ENCODE measurements at places on chromosomes 6 and 20. TPM values are rescaled to one million over a fixed set of nuclear protein-coding genes. Genes with fewer than 3 reads are reported as not detected.

DNA sequence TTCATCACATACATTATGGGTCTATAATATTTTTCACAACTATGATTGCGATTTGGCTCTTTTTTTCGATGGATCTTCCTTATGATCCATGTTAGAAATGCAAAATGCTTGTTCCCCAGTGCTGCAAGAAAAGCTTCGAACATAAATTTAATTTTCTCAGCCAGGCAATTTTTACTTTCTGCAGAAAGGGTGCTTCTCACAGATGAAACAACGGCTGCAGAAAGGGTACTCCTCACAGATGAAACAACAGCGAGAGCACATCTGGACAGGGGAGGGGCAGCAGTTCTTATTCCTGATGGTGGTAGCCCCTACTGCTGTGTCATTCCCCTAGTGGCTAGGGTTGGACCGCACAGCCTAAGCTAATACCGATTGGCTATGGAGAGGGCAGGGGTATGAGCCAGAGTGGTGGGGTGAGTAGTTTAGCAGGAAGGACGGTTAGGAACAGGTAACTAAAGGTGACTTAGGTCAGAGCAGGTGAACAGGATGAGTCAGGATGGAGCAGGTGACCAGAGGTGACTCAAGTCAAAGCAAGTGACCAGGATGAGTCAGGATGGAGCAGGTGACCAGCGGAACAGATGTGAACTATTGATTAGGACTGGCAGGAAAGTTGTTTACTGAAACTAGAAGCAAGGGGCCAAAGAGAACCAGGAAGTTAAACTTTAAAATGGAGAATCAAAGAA, 13.4 kb upstream of the TREML4 start:
- no peak overlapping the region for H3K27ac ChIP-seq
- no peaks in the 10 kb centered on the region for H3K4me1 ChIP-seq
- peaks cover 3% of the 10 kb centered on the region for H3K36me3 ChIP-seq

Gene BCL2L1
- 74.3 TPM for total RNA-seq

Gene SOD2
- 91.9 TPM for total RNA-seq

DNA sequence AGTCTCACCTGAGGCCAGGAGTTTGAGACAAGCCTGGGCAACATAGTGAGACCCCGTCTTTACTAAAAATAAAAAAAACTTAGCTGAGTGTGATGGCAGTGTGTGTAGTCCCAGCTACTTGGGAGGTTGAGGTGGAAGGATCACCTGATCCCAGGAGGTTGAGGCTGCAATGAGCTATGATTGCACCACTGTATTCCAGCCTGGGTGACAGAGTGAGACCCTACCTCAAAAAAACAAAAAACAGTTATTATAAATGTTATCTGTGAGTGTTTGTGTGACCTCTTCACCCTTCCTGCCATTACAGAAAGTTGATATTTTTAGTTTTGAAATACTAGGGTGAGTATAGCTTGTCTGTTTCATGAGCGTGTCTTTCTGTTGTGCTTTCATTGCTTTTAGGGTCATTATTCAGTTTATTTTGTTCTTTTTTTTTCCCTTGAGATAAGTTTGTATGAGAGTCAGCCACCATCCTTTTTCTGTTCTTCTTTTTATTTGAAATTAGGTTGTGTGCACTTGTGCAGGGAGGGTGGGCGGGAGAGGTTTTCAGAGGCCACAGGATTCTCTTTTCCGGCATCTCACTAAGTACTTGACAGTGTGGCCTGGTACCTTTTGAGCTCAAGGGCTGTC, 26.2 kb downstream of the CDYL start:
- no peaks in the 10 kb centered on the region for H3K27me3 ChIP-seq
- H3K27ac ChIP-seq = no peak overlapping the region
- DNase-seq = no peak
- no peak overlapping the region for H3K4me3 ChIP-seq
- H3K36me3 ChIP-seq = peaks cover 9% of the 10 kb centered on the region

- H3K27ac ChIP-seq = no peak overlapping the region
- no peak overlapping the region for H3K4me3 ChIP-seq
- peaks cover 3% of the 10 kb centered on the region for H3K27me3 ChIP-seq
- H3K36me3 ChIP-seq = no peaks in the 10 kb centered on the region
Measured at GRCh38 chr6:16003197-16003491, 125.7 kb upstream of the MYLIP start.

GRCh38 chr6:129104560-129104959, 221.6 kb downstream of the LAMA2 start:
- H3K27ac ChIP-seq = no peak overlapping the region
- H3K27me3 ChIP-seq = no peaks in the 10 kb centered on the region
- H3K4me3 ChIP-seq = no peak overlapping the region
- no peak for DNase-seq

Gene LEMD2
- total RNA-seq = 71.1 TPM

GRCh38 chr6:39072830-39073229, 24.2 kb downstream of the GLP1R start:
- H3K36me3 ChIP-seq = no peaks in the 10 kb centered on the region
- peaks cover 8% of the 10 kb centered on the region for H3K27me3 ChIP-seq
- H3K4me1 ChIP-seq = peaks cover 13% of the 10 kb centered on the region
- H3K27ac ChIP-seq = no peak overlapping the region

Gene GSTA2
- not detected for total RNA-seq

DNA sequence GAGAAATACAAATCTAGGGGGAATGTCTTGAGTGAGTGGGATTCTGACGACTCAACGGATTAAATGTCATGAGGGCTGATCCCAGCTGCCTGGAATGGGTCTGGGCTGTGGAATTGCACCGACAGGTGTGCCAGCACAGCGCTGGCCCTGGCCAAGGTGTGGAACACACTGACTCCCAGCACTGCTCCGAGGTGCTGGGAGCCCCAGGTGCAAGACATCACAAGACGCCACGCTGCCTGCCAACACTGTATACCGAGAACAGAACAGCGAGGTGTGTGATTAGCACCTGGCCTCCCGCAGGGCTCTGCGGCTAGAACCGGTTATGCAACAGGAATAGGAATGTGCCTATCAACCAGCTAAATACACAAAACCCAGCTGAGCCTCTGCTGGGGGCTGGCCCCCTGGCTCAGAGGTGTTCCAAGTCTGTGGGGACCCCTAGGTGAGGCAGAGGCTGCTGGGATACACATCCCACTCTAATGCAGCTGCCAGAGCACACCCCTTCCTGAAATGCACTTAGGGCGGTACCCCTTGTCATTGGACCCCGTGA, 24.8 kb upstream of the APMAP start:
- H3K4me3 ChIP-seq = no peak overlapping the region
- H3K27ac ChIP-seq = no peak overlapping the region
- DNase-seq = no peak
- no peaks in the 10 kb centered on the region for H3K4me1 ChIP-seq
- H3K36me3 ChIP-seq = no peaks in the 10 kb centered on the region

Gene LZTS3
- 11.0 TPM for total RNA-seq

DNA sequence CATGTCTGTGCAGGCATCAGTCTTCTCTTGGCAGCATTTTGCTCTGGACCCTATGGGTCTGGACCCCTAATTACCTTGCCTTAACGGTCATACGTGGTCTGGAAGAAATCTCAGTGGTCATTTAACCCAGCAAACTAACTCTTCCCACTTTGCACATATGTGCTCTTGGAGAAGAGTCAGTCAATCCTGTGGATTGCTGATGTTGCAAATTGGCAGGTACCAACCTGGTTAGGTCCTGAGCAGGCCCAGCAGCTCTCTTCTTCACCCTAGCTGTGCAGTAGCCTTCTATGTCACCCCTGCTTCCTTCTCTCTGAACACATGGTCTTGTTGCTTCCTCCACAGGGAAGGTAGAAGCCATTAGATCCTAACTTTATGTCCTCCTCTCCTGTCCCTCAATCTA, 1.6 kb downstream of the CEP43 start:
- peaks cover 11% of the 10 kb centered on the region for H3K36me3 ChIP-seq
- no peak for DNase-seq
- peak overlapping the region; percentile 88 for H3K4me3 ChIP-seq
- no peaks in the 10 kb centered on the region for H3K27me3 ChIP-seq

Gene STXBP5
- total RNA-seq = 10.7 TPM

Gene PXT1
- not detected for total RNA-seq

Gene CLPSL2
- total RNA-seq = not detected

DNA sequence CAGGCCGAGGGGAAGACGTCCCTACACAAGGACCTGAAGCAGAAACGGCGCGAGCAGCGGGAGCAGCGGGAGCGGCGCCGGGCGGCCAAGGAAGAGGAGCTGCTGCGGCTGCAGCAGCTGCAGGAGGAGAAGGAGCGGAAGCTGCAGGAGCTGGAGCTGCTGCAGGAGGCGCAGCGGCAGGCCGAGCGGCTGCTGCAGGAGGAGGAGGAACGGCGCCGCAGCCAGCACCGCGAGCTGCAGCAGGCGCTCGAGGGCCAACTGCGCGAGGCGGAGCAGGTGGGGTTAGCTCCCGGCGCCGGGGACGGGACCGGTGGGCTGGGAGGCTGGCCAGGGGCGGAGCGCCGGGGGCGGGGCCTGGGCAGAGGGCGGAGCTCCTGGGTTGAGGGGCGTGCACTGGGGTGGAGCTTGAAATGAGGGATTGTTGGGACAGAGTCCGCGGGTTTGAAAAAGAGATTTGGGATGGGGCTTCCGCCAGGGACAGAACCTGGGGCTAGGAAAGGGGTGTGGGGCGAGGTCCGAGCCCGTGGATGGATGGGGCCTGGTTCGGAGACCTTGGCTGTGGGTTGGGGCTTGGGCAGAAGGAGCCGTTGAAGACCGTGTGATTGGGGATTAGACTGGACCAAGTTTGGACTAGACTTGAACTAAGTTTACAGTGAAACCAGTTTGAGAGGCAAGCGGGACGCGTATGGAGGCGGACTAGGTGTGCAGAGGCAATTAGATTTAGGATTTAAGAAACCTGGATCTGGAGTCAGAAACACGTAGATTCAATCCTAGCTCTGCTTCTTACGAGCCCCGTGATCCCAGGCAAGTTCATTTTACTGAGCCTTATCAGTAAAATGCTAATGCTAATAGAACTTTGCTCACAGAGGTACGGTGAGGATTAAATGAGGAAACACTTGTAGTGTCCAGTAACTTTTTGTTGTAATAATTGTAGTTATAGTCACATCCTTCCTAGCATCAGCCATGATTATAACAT, 20.9 kb downstream of the DEF6 start:
- DNase-seq = peak; percentile 97
- peaks cover 18% of the 10 kb centered on the region for H3K4me1 ChIP-seq
- H3K4me3 ChIP-seq = peak overlapping the region; percentile 90
- H3K27me3 ChIP-seq = peaks cover 19% of the 10 kb centered on the region

GRCh38 chr6:25504661-25505060, 147.4 kb upstream of the SCGN start:
- H3K4me3 ChIP-seq = no peak overlapping the region
- DNase-seq = no peak
- no peak overlapping the region for H3K27ac ChIP-seq
- H3K36me3 ChIP-seq = no peaks in the 10 kb centered on the region
- H3K4me1 ChIP-seq = peaks cover 11% of the 10 kb centered on the region
- H3K27me3 ChIP-seq = no peaks in the 10 kb centered on the region

DNA sequence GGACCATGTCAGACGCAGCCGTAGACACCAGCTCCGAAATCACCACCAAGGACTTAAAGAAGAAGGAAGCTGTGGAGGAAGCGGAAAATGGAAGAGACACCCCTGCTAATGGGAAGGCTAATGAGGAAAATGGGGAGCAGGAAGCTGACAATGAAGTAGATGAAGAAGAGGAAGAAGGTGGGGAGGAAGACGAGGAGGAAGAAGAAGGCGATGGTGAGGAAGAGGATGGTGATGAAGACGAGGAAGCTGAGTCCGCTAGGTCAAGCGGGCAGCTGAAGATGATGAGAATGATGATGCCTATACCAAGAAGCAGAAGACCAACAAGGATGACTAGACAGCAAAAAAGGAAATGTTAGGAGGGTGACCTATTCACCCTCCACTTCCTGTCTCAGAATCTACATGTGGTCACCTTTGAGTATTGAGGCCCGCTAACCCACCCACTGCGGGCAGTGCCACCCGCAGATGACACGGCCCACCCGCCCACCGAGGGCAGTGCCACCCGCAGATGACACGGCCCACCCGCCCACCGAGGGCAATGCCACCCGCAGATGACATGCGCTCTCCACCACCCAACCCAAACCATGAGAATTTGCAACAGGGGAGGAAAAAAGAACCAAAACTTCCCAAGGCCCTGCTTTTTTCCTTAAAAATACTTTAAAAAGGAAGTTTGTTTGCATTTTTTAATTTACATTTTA, 43.3 kb downstream of the MGME1 start:
- peaks cover 6% of the 10 kb centered on the region for H3K4me1 ChIP-seq
- H3K27ac ChIP-seq = no peak overlapping the region
- no peak overlapping the region for H3K4me3 ChIP-seq
- peaks cover 2% of the 10 kb centered on the region for H3K27me3 ChIP-seq
- no peak for DNase-seq
- H3K36me3 ChIP-seq = peaks cover 5% of the 10 kb centered on the region

GRCh38 chr20:676315-676937, 824 bp upstream of the SCRT2 start:
- no peak for DNase-seq
- no peak overlapping the region for H3K27ac ChIP-seq
- peaks cover 97% of the 10 kb centered on the region for H3K27me3 ChIP-seq
- H3K4me1 ChIP-seq = peaks cover 14% of the 10 kb centered on the region

DNA sequence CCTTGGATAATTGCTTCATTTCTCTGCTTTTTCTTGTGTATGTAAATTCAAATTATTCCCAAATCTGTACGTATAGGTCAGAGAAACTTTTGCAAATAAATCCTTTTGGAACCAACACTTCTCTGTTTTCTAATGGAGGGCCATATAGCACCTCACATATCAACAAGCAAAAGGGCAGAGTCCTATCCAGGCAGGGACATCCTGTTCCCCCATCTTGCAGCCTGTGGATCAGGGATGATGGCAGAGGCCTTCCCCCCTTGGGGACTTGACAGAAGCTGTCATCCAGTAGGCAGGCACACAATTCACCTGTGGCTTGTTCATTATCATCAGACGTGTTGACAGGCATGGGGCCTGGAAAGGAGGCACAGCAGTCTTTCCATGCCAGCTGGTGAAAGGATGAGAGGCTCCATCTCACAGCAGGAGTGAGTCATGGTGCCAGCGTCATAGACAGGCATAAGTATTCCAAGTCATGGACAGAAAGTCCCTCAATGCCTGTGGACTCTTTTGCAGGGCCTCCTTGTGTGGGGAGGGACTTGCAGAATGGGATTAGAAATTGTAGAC, 31.8 kb upstream of the PLEKHG1 start:
- H3K27ac ChIP-seq = peak overlapping the region; percentile 9
- no peak for DNase-seq
- H3K4me1 ChIP-seq = peaks cover 70% of the 10 kb centered on the region
- no peak overlapping the region for H3K4me3 ChIP-seq
- no peaks in the 10 kb centered on the region for H3K27me3 ChIP-seq
- no peaks in the 10 kb centered on the region for H3K36me3 ChIP-seq

DNA sequence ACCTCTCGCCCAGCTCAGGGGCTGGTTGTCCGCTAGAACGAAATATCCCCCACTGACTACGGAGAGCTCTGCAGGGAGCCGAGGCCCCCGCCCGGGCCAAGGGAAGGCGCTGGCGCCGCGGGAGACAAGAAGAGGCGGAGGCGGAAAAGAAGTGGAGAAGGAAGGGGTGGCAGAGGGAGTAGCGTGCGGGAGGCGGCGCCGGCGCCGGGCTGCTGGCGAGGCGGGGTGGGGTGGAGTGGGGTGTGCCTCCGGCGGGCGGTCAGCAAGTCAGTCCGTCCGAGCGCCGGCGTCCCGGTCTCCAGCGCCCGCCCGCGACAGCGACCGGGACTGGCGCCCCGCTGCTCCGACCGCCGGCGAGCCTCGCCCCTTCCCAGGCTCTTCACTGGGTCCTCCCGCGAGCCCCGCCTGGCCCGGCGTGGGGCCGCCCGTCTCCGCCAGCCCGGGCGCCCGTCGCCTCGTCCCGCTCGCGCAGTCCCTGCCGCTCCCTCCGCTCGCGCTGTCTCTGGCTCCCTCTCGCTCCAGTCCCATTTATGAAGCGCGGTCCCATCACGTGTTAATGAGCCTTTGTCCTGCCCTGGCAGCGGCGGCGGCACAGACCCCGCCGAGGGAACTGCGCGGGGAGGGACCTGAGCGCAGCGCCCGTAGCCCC, at the start of gene CNR1:
Gene CNR1, minus strand, starts transcription at position 504 of the 649 bp plus-strand sequence. CDS start 21,073 bp downstream, outside the sequence.
- peak within 1 kb of the TSS; percentile 95 for H3K4me3 ChIP-seq
- peak within 1 kb of the TSS; percentile 59 for H3K27ac ChIP-seq
- peaks cover 14% of the 10 kb centered on the region for H3K4me1 ChIP-seq
- DNase-seq = peak; percentile 42
- H3K36me3 ChIP-seq = no peaks in the 10 kb centered on the region

Measured in neural crest cell (in vitro differentiated cells).